Activated T-cell treated with anti-CD3 and anti-CD28 coated beads, Interleukin-2, amount 50 U/mL, for 72 hours (primary cell): ENCODE measurements at places on chromosomes 7 and 10.

GRCh38 chr7:50502947-50503346 is 52.8 kb upstream of the FIGNL1 start:
- no peak for DNase-seq

- no peak for DNase-seq
These were observed 80.8 kb downstream of the TMEM130 start for GRCh38 chr7:98788966-98789365.

- DNase-seq, result no peak
These were observed 126.9 kb downstream of the TACC2 start for GRCh38 chr10:122115874-122116273.

DNA sequence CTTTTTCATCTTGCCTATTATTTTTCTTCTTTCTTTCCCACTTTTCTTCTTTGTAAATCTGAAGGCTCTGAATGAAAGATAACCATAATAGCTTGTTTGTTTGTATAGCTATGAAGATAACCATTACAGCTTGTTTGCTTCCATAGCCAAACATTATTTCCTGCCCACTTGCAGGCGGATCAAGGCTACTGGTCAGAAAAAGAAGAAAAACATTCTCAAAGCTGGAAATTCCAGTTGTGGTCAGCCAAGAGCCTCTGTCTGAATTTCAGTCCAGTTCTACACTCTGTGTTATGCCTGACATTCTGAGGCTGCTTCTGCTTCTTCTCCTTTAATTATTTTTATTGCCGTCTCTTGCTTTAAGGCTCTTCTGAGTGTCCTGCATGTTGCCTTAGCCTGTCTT is 48.9 kb downstream of the TMEM178B start:
- DNase-seq, result no peak

DNA sequence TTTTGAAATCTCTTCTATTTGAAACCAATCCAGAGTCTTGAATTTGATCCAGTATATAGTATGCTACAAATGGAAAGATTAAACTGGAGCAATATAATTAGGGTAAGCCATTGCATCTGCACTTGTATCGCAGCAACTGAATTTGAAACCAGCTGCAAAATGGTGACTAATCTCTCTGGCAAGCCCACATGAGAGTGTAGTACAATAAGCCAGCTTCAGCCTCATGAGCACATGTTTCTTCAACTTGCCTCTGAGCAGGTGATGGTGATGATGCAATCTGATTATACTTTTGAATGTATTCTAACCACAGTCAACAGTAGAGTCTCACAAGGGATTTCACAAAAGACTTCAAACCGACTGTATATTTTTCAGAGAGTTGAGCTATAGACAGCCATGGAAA is 829 bp upstream of the RPA3 start:
- DNase-seq, result peak; percentile 67

DNA sequence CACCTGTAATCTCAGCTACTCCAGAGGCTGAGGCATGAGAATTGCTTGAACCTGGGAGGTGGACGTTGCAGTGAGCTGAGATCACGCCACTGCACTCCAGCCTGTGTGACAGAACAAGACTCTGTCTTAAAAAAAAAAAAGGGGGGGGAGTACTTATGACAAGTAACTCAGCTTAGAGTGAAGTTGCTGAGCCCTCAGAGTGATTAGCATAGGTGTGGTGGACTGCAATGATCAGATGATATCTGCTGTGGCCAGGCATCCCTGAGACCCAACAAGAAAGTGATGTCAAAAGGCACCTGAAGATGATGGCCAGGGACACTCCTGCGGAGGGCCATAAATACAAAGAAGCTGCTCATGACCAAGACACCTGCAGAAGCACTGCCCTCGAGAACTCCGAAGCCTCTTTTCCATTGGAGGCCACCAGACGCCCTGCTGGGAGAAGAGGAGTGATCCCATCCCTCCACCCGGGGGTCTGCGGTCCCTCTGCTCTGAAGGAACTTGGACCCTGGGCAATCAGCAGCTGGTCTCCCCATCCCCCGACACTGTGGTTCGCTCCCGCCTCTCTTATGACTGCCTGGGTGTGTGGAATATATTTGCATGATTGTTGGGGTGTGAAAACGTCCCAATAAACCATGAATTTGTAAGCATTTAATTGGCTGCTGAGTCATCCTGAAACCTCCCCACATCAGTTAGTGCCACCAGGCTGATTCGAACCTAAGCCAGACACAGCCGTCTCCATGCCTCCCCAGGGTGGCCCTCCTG is 46.0 kb downstream of the RASGEF1A start:
- DNase-seq, result no peak

DNA sequence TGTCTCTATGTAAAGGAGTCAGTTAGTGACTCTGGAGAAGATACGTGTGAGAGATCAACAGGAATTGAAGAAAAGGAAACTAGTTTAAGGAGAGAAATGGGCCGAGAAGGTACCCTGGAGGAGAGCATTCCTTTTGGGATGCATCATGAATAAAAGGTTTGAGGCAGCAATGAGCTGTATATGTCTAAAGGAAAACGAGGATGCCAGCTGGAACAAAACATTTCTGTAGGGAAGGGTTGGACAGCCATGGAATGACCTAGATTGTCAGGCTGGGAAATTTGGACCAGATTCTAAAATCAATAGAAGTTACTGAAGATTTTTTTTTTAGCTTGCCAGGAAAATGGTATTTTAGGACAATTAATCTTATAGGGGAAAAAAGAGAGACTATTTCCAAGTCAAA is 17.2 kb upstream of the MPP7 start:
- no peak for DNase-seq

DNA sequence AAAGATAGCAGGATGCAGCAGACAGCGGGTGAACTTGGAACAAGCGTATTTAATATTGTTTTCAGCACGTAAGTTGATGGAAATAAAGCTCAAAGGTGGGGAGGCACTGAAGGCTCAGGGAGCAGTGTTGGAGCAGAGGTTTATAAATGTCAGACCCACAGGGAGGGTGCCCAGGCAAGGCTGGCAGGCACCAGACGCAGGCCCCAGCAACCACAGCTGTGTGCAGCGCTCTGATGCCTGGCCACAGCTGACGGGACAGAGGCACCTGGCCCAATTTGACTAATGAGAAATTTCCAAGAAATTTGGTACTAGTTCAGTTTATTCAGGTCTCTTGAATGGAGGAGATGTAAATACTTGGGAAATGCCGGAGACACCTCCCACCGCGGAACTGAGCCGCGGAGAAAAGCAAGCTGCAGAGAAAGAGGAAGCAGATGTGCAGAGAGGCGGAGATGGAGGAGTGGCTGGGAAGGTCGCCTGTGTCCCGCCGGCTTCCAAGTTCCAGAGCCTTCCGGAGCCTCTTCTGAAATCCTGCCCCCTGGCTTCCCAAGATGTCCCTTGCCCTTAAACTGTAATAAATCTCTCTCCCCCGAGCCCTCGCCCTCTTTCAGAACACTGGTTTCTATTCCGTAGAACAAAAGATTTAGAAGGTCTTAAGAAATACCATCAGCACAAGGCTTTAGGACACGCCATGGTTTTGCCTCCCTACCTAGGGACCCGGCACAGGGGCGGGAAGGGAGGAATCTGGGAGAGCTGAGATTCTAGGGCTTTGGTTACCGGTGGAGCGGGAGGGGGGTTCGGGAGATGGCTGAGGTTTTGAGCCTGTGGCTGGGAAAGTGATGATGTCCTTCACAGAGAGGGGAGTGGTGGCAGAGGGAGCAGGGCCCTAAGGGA is 38.4 kb upstream of the PLXNA4 start:
- no peak for DNase-seq

- DNase-seq, result no peak
These were observed 758.6 kb upstream of the IGFBP3 start for GRCh38 chr7:46679671-46680070.

GRCh38 chr10:98957801-98958200 is 277.9 kb downstream of the HPSE2 start:
- no peak for DNase-seq

- no peak for DNase-seq
These were observed 83.4 kb downstream of the EZH2 start for GRCh38 chr7:148800677-148801076.

DNA sequence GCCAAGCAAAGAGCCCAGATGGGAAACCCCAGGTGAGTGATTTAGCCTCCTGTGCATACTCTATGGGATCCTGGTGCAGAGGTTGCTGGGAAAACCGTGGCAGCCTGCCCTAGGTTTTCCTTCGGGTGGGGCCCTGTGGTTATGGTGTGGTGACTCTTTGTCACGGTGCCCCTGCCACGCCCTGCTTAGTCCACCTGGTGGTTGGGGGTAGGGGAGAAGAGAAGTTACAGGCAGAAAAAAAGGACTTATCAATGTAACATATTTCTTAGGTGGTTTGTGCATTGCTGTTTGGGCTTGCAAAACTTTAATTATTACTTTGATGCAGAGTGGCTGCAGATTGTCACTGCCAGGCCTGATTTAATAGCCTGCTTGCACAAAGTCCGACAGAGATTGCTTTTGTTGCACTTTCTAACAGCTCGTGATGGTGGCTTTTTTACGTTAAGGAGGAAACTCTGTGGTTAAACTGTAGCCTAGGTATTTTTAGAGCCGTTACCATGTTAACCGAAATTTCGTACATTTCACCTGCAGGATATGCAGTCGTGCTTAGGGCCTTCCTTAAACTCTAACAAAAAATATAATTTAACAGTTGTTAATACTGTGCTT is 197.4 kb downstream of the RNLS start:
- DNase-seq, result peak; percentile 23

- peak; percentile 71 for DNase-seq
These were observed 34.8 kb downstream of the GRID2IP start for GRCh38 chr7:6516387-6516983.

DNA sequence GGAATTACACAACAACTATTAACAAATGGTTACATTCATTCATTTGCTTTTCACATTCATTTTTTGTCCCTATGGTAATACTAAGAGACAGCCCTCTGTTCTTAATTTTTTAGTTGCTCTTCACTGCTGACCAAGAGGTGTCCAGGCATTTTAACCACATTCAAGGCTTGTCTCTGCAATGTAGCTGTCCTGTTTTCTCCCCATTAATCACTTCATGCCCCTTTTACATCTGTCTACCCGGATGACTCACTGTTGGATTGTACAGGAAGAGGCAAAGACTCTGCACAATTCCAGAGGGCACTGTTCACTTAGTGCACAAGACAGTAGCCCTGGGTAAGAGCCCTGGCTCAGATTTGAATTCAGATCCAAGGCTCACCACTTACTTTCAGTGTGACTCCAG is 168.5 kb downstream of the NOC3L start:
- DNase-seq, result no peak

DNA sequence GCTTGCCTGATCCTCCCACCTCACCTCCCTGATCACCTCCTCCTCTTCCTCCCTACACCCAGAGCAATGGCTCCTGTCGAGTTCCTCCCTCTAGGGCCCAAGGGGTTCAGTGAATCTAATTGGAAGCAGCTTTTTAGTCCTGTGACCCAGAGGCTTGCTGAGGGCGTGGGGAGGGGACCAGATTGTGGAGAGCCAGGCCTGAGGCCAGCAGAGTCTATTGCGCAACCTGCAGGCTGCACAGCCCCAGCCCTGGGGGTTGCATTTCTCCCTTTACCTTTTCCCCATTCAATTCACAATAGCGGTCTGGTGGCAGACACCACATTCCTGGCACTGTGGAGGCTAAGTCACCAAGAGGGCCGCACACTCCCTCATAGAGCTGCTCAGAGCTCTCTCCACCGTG is 32.5 kb downstream of the GHRHR start:
- DNase-seq, result no peak

- no peak for DNase-seq
These were observed 202.8 kb downstream of the IPMK start for GRCh38 chr10:58064714-58065528.

- DNase-seq, result no peak
These were observed 3.1 kb downstream of the WDR91 start for GRCh38 chr7:135208102-135208793.

- no peak for DNase-seq
These were observed 50.5 kb upstream of the ZNF438 start for GRCh38 chr10:31081937-31082840.

- DNase-seq, result no peak
These were observed 52.6 kb downstream of the PFKP start for GRCh38 chr10:3119796-3120459.

DNA sequence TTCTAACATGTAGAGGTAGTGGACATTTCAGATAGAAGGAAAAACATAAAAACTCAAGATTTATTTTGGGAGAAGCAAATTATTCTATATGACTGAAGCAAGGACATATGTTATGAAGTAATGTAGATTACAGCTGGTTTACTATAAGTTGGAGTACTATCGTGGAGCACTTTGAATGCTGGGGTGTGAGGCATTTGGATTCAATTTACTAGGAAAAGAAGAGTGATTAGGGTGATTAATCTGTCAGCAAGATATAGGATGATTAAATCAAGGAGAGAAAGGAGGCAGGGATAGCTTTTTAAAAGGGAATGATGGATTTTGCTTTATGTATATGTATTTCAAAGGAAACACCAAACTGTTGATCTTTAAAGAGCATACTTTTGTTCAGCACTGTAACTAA is 318.4 kb upstream of the KAT6B start:
- DNase-seq, result no peak

GRCh38 chr7:44280993-44281721 is 44.2 kb downstream of the CAMK2B start:
- peak; percentile 0 for DNase-seq

- DNase-seq, result no peak
These were observed 162.9 kb upstream of the PRSS58 start for GRCh38 chr7:142420554-142421362.

DNA sequence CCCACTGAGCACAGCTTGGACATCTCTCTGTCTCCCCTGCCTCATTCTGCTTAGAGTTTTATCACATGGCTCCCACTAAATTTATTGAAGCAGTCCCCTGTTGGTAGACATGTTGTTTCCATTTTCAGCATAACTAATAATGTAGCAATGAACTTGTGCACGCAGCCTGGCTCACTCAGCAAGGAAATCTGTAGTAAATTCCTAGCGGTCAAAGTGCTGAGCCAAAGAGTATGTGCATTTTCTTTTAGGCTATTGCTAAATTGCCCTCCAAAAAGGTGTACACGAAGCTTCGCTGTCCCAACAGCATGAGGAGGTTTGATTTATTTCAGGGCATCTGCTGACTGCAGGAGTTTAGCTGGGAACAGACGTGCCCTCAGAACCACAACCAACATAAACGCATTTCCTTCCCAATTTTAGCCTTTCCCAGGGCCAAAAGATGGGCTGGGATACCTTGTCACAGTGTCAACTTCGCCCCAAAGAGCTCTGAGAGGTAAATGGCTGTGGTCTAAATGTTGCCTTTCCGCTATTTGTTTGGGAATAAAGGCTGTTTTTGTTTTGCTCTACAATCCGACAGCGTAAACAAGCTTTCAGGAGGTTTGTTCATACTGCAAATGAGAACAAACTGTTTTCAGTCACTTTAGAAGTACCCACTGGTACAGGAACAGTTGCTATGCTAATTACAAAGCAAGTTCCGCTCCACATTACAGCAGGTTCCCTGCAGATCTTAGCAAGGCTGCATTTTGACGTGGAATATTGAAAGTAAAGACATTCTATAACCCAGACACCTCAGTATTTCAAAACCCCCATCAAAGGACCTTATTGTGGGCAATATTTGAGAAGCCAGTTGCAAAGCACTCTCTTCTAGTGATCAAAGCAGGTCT is 16.8 kb downstream of the VSIR start:
- DNase-seq, result no peak

GRCh38 chr10:80132299-80133139 is at the start of gene PLAC9:
TSS of gene PLAC9 (plus strand) at chr10:80132730. CDS start at chr10:80132763, 33 bp downstream.
- no peak for DNase-seq

GRCh38 chr7:157241631-157242030 is 95.2 kb upstream of the DNAJB6 start:
- no peak for DNase-seq
